ENCODE measurements at places on chromosomes 6 and 20.

DNA sequence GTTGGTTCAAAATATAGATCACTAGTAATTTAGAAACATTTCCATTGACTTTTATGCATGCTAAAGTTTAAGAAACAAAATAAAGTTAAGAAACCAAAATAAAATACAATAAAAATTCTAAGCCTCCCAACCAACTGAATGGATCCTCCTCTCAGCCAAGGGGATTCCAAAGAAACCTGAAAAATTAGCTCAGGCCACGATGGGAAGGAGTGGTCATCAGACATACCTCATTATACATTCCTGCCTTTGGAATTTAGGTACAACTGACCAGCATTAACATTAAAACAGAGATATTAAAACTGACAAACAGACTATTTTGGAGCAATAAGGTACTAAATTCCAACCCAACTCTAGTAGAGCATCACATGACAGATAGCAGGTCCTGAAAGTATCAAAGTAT lies 275.2 kb downstream of the PKHD1 start:
- no peak for DNase-seq

GRCh38 chr6:43716099-43716498 lies 28.5 kb upstream of the MRPS18A start:
- DNase-seq, result no peak

GRCh38 chr6:16184129-16184528 lies 54.3 kb upstream of the GMPR start:
- DNase-seq, result no peak

DNA sequence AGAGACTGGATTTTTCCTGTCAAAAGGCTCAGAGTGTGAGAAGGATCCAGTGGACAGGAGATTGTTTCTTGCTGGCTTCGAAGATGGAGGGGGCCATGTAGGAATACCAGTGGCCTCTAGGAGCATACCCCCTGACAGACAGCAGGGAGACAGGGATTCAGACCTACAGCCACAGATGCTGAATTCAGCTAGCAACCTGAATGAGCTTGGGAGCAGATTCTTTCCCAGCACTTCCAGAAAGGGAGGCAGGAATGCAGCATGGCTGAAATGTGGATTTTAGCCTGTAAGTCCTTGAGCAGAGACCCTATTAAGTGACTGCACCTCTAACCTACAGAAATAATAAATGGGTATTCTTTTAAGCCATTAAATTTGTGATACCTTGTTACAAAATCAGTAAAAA lies 44.6 kb downstream of the STXBP5 start:
- DNase-seq, result no peak

DNA sequence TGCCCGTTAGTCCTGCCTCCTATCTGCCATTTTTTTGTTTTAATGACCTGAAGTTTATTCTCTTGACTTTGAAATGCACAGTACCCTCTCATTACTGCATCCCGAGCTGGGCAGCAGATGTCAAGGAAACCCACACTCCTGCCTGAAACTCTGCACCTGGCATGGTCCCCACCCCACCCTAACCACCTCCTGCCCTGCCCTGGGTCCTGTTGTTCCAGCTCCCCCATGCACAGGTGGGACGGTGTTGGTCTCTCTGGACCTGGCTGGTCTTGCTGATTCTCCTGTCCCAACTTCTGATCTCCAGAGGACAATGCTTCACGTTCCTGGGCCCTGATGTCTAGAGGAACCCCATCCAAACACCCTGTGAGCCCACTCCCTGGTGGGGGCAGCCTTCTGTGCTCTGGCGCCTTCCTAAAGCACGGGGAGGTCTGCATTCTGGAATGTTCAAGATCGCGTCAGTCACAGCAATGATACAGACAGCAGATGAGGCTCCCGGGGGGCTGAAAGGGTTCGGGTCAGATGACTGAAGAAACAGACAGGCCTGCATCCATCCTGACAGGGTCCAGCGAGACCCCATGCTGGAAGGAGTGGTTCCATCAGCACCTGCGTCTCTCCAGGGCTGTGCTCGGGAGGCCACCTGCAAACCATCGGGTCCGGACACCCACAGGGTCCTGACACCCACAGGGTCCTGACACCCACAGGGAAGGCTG lies 73.6 kb downstream of the ERMARD start:
- DNase-seq, result peak; percentile 30
